ENCODE measurements at places on chromosomes 1 and 21.

- DNase-seq = no peak
Measured at GRCh38 chr1:81819613-81820012, 18.9 kb downstream of the ADGRL2 start.

GRCh38 chr21:25406887-25407579 is 200.2 kb downstream of the MRPL39 start:
- DNase-seq = no peak

- DNase-seq = no peak
Measured at GRCh38 chr1:181514298-181515290, 31.3 kb downstream of the CACNA1E start.

DNA sequence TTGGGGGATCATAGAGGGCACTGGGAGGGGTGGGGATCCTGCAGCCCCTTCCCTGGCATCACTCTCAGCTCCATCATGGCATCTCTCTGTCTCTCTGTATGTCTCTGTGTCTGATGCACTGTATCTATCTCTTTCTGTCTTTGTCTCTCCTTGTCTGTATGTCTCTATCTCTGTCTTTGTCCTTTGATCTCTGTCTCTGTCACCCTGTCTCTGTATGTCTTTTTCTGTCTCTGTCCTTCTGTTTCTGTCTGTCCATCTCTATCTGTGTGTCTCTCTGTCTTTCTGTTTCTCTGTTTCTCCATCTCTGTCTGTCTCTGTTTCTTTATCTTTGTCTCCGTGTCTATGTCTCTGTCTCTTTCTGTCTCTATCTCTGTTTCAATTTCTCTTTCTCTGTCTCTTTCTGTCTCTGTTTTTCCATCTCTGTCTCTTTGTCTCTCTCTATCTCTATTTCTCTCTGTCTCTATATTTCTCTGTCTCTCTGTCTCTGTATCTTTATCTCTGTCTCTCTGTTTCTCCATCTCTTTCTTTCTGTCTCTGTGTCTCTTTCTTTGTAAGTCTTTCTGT is 56.4 kb downstream of the TRIM11 start:
- DNase-seq = no peak

DNA sequence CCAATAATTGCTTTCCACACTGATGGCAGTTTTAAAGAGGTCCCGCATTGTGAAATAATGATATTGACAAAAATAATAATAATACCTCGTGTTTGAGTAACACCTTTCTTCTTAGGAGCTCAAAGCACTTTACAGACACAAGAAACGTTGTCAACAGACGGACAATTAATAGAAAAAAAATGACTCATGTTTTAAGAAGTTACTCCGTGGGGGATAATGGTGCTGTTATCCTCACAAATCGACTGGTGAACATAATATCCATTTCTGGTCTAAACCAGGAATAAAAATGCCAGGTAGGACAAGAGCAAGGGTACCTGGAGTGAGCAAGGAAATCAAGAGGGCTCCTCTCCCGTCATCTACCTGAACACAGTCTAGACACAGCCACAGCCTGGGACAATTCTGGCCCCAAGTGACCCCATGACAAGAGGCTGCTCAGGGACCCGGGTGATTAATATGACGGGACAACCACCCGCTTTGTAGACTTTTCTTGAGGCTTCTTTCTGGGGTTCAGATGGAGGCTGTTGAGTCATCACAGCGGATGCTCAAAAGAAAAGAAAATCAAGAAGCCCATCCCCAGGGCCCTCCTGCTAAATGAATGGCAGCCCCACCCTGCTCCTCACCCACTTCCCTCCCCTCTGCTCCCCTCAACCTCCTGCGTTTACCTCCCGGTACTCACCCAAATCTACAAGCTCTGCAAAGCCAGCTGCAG is 146.2 kb upstream of the IRF2BP2 start:
- no peak for DNase-seq

DNA sequence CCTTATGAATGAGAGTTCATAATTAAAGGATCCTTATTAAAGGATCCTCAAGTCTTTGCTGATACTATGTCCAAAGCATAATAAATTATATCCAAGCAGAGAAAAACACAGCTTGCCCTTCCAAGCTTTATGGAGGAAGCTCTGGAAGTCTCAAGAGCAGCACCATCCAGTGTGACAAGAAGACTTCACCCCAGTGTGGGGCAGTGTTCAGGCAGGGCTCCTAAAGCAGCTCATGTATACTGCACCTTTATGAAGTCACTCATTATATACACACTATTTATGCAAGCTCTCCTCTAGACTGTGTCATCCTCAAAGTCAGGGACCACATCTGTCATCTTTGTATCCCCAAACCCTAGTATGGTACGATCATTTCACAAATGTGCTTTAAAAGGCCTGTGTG is 11.9 kb upstream of the CCN1 start:
- DNase-seq = no peak

- DNase-seq = no peak
Measured at GRCh38 chr21:43886565-43886964, 21.5 kb downstream of the AGPAT3 start.

GRCh38 chr1:225453797-225454648 is 26.2 kb upstream of the LBR start:
- DNase-seq = no peak

- no peak for DNase-seq
Measured at GRCh38 chr1:109788695-109789521, 25.2 kb upstream of the EPS8L3 start.

- DNase-seq = no peak
Measured at GRCh38 chr1:212656730-212657129, 42.9 kb downstream of the BATF3 start.

GRCh38 chr21:46604975-46605766 is at the start of gene S100B:
Gene S100B (minus strand): TSS chr21:46605082. CDS start chr21:46602415, 2,667 bp downstream.
- no peak for DNase-seq

- no peak for DNase-seq
Measured at GRCh38 chr21:37208741-37209225, 58.4 kb downstream of the VPS26C start.

GRCh38 chr21:44758781-44759627 is 42.6 kb downstream of the UBE2G2 start:
- no peak for DNase-seq

- DNase-seq = no peak
Measured at GRCh38 chr1:168970926-168971659, 135.4 kb upstream of the ATP1B1 start.

DNA sequence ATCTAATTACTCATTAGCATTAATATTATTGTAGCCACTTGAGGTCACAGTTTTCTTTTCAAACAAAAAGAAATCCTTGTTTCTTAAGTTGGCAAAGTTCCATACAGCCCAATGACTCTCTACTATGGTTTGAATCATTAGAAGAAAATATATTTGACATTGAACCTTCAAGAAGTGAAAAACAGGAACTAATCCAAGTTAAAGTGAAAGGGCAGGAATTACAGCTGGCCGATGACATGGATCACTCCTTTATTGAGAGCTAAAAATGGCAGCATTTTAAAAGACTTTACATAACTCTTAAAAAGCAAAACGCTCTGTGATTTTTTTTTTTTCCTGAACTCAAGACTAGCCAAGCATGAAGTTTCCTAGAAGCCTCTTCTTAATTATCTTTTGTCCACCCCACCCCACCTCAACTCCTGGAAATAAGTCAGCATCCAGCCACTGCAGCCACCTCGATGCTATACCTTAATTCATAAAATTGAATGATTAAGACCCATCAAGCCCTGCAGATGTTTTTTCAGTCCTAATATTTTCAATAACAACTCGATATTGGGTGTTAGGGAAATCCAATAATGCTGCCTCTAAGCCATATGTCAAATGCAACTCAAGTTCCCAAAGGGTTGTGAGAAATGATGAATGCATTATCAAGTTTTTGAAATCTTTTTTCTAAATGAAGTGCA is 323.1 kb downstream of the HHIPL2 start:
- no peak for DNase-seq

DNA sequence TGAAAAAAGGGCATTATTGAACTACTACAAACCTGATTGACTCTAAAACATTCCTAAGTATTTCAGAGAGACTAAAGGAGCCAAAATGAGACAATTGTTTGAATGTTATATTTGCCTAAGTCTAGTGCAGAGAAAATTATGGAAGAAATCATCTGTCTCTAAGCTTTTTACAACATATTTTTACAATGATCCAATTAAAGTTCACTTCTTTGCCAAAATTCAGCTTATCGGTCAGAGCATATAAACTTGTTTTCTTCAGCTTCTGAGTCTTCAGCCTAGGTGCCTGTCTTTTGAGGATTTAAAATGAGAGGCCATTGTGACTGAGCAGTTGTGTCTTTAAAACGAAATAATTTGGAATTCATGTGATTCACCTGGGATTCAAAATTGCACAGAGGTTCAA is 181.2 kb upstream of the SGIP1 start:
- no peak for DNase-seq

DNA sequence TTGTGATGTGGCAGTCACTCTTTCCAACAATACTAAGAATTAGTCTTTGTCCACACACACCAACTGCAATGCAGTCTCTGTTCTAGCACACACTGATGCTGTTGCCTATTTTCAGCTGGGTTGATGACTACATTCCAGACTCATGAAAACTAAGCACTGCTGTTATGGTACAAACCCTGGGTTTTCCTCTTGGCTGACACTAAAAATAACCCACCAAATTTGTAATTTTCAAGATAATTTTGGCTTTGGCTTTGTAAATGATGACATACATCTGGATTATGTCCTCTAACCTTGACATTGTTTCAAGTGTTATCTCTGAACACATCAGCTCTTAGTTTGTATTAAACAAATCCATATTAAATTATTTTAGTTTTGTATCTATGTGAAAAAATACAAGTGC is 444.8 kb downstream of the PTPRC start:
- no peak for DNase-seq

GRCh38 chr1:174777262-174777661 is 222.5 kb upstream of the CACYBP start:
- DNase-seq = no peak

- DNase-seq = no peak
Measured at GRCh38 chr1:8111560-8111959, 85.5 kb upstream of the ERRFI1 start.

GRCh38 chr1:46030876-46031660 is 101.4 kb downstream of the PIK3R3 start:
- no peak for DNase-seq

DNA sequence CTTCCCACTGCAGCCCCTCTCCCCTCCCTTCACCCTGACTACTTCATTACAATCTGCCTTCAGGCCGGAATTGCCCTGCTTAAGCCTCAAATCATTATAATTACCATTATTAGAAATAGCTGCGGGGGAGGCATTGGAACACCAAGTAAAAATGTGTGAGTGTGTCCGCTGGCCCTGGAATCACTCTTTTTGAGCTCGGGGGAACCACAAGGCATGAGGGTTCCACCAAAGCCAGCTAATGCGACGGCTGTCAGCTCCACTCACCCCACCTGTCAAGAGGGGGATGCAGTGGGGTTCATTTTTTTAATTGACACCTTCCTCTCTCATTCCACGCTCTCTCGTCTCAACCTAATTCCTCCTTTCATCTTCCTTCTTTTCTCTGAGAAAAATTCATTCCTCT is 177.2 kb downstream of the PBX1 start:
- DNase-seq = no peak

DNA sequence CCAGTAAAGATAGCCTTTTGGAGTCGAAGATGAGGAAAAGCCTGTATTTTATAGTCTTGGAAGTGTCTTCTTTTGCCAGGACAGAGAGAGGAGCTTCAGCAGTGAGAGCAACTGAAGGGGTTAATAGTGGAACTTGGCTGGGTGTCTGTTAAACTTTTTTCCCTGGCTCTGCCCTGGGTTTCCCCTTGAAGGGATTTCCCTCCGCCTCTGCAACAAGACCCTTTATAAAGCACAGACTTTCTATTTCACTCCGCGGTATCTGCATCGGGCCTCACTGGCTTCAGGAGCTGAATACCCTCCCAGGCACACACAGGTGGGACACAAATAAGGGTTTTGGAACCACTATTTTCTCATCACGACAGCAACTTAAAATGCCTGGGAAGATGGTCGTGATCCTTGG is at the start of gene VCAM1:
Gene VCAM1, plus strand, starts transcription at position 253 of the 400 bp plus-strand sequence. Its CDS starts 119 bp downstream, at position 372.
- DNase-seq = no peak

- no peak for DNase-seq
Measured at GRCh38 chr1:25668931-25669573, 52.5 kb downstream of the MAN1C1 start.

Measured in stimulated activated CD4-positive, alpha-beta T cell treated with anti-CD3 and anti-CD28 coated beads, Interleukin-2, amount 100 ng/mL, for 24 hours (primary cell).